Activated T-cell treated with anti-CD3 and anti-CD28 coated beads, Interleukin-2, amount 50 U/mL, for 1 hour (primary cell): ENCODE measurements at places on chromosomes 2 and 18.

GRCh38 chr2:74366036-74366435, 14.1 kb downstream of the DCTN1 start:
- no peak for DNase-seq

DNA sequence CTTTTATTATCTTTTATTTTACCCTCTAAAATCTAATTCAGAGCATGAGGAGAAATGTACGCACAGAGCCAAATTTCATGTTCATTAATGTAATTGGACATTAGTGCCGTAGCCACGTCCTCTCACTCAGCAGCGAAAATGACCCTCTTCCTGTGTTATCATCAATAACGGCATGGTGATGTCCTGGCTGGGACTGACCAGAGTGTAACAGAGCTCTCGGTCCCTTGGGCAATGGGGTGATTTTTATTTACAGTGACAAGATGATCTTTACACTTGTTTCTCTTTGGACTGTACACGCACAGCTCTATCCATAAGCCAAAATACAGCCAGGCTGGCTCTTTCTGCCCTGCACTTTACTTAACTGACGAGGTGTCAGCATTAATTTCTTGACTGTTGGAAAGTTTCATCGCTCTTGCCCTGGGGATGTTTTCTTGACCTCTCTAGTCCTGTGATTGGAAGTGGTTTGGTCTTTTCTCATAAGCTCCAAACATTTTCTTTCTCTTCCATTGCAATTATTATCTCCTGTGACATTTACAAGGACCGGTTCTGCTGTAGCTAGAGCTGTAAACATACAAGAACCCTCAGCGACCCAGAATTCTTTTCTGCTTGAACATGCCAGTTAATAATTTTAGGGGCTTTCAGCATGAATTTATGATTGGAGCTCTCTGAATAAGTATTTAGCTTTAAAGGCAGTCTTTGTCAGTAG, 308.0 kb upstream of the PIK3C3 start:
- DNase-seq = no peak

- DNase-seq = no peak
These were observed 781 bp upstream of the SLC5A6 start for GRCh38 chr2:27212626-27213471.

DNA sequence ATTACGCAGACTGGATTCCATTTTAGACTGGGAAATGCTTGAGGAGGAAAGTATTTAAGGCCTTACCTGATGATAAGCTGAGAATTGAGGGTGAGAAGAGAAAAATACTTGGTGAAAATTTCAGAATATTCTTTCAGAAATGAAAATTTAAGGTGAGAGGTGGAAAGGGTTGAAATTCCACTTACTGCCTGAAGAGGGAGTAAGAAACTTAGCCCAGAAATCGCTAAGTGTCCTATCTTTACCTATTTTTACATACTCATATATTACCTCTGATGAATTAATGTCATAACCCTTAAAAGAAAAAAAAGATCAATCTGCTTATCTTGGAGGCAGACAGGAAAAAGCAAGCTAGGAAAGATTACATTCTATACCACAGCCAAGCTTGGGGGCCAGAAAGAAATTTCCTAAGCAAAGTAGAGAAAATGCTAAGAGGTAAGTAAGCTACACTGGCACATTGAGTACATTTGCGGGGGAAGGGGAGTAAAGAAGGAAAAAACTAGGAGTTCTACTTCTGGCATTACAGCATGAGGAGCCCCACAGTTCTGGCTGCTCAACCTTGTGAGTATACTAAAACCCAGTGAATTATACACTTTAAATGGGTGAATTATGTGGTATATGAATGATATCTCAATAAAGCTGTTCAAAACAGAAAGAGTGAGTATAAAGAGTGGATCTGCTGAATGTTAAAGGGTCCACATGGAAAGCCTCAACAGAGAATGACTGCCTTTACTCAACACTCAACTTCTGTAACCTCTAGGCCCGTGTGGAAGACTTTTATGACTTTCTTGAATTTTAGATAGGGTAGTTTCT, 33.8 kb downstream of the SMC6 start:
- DNase-seq = no peak

GRCh38 chr18:45617284-45617683, 2.0 kb downstream of the SLC14A2 start:
- no peak for DNase-seq
